Activated CD4-positive, alpha-beta memory T cell treated with anti-CD3 and anti-CD28 coated beads for 36 hours (primary cell): ENCODE measurements at places on chromosomes 3 and 15. TPM values are rescaled to one million over a fixed set of nuclear protein-coding genes. Genes with fewer than 3 reads are reported as not detected.

DNA sequence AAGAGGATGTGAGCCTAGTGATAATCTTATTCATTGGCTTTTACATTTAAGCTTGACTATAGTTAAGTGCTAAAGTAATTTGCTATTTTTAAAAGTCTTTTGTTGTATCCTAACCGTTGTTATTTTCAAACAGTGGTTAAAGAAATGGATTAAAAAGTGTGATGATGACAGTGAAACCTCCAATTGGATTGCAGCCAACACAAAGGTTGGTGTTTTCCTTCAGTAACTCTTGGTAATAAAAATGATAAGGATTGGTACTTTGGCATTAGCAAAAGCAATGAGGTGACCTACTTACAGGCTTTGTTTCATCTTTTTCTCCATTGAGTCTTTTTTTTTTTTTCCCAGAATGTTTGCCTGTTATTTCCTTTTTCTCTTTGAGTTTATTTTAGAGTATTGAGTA, 87.5 kb upstream of the GOLGA6B start:
- no peak overlapping the region for H3K27ac ChIP-seq
- H3K36me3 ChIP-seq: peaks cover 27% of the 10 kb centered on the region
- peaks cover 2% of the 10 kb centered on the region for H3K4me1 ChIP-seq
- no peak overlapping the region for H3K4me3 ChIP-seq
- DNase-seq: no peak

- no peak for DNase-seq
- no peaks in the 10 kb centered on the region for H3K27me3 ChIP-seq
- H3K27ac ChIP-seq: peak overlapping the region; percentile 20
These were observed 17.1 kb downstream of the SLC9A9 start for GRCh38 chr3:143831208-143831607.

- H3K4me3 ChIP-seq: no peak overlapping the region
- H3K27ac ChIP-seq: no peak overlapping the region
- H3K36me3 ChIP-seq: peaks cover 5% of the 10 kb centered on the region
- H3K27me3 ChIP-seq: no peaks in the 10 kb centered on the region
These were observed 410.2 kb upstream of the CFAP20DC start for GRCh38 chr3:59460068-59460467.

DNA sequence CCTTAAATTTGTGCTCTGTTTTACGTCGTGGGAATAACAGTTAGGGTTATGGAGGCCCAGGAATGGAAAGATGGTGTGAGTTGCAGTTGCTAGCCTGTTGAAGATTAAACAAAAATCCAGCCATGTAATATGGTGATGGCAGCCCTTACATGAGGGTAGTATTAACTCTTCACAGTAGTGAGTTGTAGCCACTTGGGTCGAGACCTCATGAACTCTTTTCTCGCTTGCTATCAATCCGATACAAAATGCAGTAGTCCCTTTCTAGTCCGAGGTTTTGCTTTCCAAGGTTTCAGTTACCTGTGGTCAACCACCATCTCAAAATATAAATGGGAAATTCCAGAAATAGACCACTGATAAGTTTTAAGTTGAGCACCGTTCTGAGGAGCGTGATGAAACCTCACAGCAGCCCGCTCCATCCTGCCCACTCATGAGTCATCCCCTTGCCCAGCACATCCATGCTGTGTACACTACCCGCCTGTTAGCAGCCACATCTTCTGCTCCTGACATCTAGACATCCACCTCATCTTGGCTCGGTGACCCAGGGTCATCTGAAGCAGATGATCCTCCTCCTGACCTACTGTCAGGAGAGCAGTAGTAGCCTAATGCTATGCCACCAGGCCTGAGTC, 177.9 kb downstream of the CDIN1 start:
- no peak overlapping the region for H3K4me3 ChIP-seq
- H3K27me3 ChIP-seq: no peaks in the 10 kb centered on the region
- peaks cover 23% of the 10 kb centered on the region for H3K36me3 ChIP-seq
- no peak overlapping the region for H3K27ac ChIP-seq

- no peaks in the 10 kb centered on the region for H3K27me3 ChIP-seq
- H3K36me3 ChIP-seq: peaks cover 5% of the 10 kb centered on the region
- no peak for DNase-seq
- no peak overlapping the region for H3K4me3 ChIP-seq
- H3K4me1 ChIP-seq: no peaks in the 10 kb centered on the region
These were observed 7.3 kb upstream of the CCDC13 start for GRCh38 chr3:42780398-42780797.

GRCh38 chr15:36263666-36264065, 315.8 kb upstream of the CDIN1 start:
- no peak for DNase-seq
- no peaks in the 10 kb centered on the region for H3K4me1 ChIP-seq
- H3K36me3 ChIP-seq: no peaks in the 10 kb centered on the region
- H3K27me3 ChIP-seq: no peaks in the 10 kb centered on the region
- no peak overlapping the region for H3K4me3 ChIP-seq

GRCh38 chr3:99859825-99860224, 42.2 kb downstream of the CMSS1 start:
- peaks cover 22% of the 10 kb centered on the region for H3K4me1 ChIP-seq
- no peak overlapping the region for H3K27ac ChIP-seq
- no peak for DNase-seq

DNA sequence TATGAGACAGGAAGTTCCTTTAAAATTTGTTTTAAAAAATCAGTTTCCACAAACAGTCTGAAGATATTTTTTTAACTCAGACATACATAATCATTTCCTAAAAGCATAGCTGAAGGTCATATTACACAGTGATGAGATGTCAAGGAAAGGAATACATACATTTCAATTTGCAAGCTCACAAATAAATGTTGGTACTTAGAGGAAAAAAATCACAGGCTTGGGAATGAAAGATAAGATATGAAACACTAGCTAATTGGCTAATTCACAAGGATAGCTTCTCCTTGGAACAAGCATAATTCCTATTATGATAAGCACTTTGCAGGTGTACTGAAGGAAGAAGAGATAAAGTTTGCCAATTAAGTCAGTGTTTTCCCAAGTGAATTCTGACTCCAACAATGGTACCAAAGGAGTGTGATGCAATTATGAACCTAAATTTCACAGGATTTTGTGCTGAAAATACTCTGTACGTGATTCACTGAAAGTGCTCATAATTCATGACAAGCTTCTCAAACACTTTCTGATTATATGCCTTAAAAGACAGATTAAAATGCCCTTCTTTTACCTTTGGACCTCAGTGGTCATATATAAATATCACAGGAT, 112.4 kb downstream of the FRMD5 start:
- no peak overlapping the region for H3K4me3 ChIP-seq
- no peaks in the 10 kb centered on the region for H3K36me3 ChIP-seq
- H3K27me3 ChIP-seq: peaks cover 18% of the 10 kb centered on the region
- no peak for DNase-seq
- no peak overlapping the region for H3K27ac ChIP-seq
- no peaks in the 10 kb centered on the region for H3K4me1 ChIP-seq

DNA sequence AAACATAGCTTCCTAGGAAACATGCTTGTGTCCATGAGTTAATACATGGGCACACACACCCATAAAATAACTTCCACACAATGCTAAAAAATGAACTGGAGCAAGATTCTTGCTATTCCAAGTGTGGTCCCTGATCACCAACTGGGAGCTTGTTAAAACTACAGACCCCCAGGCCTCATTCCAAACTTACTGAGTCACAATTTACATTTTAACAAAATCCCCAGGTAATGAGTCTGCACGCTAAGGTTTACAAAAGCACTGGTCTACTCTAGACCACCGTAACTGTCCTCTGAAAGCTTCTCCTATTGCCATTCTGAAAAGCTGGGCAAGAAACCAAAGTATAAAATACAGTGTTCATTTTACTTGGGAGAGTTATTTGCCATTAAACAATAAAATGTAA, 45.4 kb downstream of the IGF2BP2 start:
- no peaks in the 10 kb centered on the region for H3K4me1 ChIP-seq
- H3K27me3 ChIP-seq: peaks cover 13% of the 10 kb centered on the region
- no peak overlapping the region for H3K27ac ChIP-seq
- DNase-seq: no peak
- H3K4me3 ChIP-seq: no peak overlapping the region

- no peak overlapping the region for H3K4me3 ChIP-seq
- no peaks in the 10 kb centered on the region for H3K36me3 ChIP-seq
- DNase-seq: no peak
- peaks cover 1% of the 10 kb centered on the region for H3K27me3 ChIP-seq
These were observed 57.6 kb upstream of the FRMD4B start for GRCh38 chr3:69443457-69443920.

- no peak overlapping the region for H3K4me3 ChIP-seq
- no peaks in the 10 kb centered on the region for H3K36me3 ChIP-seq
- H3K27ac ChIP-seq: no peak overlapping the region
- DNase-seq: no peak
- peaks cover 13% of the 10 kb centered on the region for H3K4me1 ChIP-seq
These were observed 51.3 kb downstream of the CYP11A1 start for GRCh38 chr15:74316141-74316540.

- no peak overlapping the region for H3K27ac ChIP-seq
- no peak for DNase-seq
- no peak overlapping the region for H3K4me3 ChIP-seq
- peaks cover 12% of the 10 kb centered on the region for H3K27me3 ChIP-seq
These were observed 157.2 kb downstream of the DCLK3 start for GRCh38 chr3:36606871-36607765.

DNA sequence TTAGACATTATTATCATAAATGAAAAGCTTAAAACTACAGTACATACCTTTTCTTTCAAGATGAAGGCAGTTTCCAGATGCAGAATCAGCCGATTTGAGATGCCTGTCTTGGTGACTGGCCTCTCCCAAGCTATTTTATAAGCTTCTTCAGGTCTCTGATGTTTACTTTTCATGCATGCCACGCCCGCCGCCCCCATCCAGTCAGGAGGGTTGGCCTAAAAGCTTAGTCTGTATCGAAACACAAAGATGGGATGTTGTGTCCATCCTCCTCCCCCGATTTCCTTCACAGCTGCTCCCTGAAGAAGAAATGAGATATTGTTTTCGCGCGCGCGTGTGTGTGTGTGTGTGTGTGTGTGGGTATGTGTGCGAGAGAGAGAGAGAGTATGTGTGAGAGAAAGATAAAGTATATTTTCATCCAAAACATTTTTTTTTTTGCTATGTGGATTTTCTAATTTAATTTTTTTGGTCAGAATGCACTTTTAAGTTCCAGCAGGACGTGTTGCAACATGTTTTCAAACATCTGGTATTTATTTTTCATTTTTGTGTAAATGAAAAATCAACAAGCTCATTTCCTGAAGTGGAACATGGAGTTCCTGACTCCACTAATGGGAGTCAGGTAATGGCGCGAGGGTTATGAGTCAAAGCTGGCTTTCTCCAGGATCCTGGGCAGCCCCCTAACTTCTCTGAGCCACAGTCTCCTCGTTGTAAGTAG, at the start of gene APOD:
Gene APOD, minus strand, starts transcription at position 110 of the 712 bp plus-strand sequence. CDS start 4,479 bp downstream, outside the sequence.
- DNase-seq: peak; percentile 32
- H3K4me1 ChIP-seq: peaks cover 5% of the 10 kb centered on the region
- no peak within 1 kb of the TSS for H3K4me3 ChIP-seq
- H3K27ac ChIP-seq: no peak within 1 kb of the TSS

DNA sequence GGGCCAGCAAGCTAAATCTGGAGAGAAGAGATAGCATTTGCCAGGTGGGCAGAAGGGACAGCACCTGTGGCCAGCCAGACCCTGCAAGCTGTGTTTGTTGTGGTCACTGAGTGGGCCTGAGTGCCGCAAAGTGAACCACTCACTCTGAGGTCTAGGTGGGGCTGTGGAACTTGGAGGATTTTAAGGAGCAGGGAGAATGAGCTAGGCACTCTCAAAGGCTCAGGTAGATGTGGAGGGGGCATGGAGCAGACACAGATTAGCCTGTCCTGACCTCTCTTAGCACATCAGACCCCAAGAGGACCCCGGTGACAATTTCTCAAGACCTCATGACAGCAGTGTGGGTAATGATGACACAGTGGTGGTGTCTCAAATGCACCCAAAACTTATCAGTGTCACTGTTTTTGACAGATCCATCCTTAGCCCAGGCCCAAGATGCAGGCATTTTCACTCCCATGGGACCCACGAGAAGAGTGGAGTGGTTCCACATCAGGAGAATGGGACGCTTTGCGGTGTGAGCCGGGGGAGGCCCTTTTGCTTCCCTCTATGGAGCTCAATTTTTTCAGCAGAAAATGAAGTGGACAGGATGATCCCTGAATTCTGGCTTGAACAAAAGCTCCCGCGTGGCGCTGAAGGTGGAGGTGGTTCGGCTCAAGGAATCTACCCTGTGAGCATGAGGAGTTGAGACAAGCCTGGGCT, 43.8 kb upstream of the TLE3 start:
- H3K27ac ChIP-seq: peak overlapping the region; percentile 38
- H3K36me3 ChIP-seq: no peaks in the 10 kb centered on the region
- H3K4me3 ChIP-seq: peak overlapping the region; percentile 7
- H3K27me3 ChIP-seq: peaks cover 15% of the 10 kb centered on the region
- H3K4me1 ChIP-seq: peaks cover 34% of the 10 kb centered on the region
- peak; percentile 27 for DNase-seq

DNA sequence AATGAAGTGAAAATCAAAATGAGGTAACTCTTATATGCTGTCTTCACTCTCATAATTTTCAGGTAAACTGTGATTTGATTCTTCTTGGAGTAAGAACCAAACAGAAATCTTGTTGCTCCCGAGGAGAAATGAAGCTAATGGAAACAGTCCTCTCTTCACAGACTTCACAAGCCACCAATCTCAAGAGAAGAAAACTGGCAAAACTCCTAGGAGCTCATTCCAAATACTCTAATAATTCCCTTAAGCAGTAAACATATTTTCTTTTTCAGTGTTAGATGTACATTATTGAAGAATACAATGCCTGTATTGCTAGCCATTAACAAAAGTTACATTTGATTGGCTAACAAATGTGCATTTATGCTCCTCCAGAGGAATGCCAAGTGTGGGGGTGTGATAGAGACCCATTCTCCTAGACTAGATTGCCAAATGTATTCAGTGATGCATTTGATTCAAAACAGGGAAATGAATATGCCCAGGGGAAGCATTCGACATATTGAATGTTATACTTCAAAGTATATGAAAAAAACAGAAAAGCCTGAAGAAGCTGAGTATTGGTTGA, 11.8 kb upstream of the RIOX2 start:
- no peaks in the 10 kb centered on the region for H3K27me3 ChIP-seq
- no peaks in the 10 kb centered on the region for H3K36me3 ChIP-seq
- no peak overlapping the region for H3K4me3 ChIP-seq
- H3K4me1 ChIP-seq: peaks cover 18% of the 10 kb centered on the region

GRCh38 chr15:93420050-93420452, 331.0 kb upstream of the RGMA start:
- H3K4me1 ChIP-seq: no peaks in the 10 kb centered on the region
- no peaks in the 10 kb centered on the region for H3K36me3 ChIP-seq
- peaks cover 2% of the 10 kb centered on the region for H3K27me3 ChIP-seq
- H3K27ac ChIP-seq: no peak overlapping the region
- no peak overlapping the region for H3K4me3 ChIP-seq

- H3K27me3 ChIP-seq: no peaks in the 10 kb centered on the region
- H3K36me3 ChIP-seq: peaks cover 18% of the 10 kb centered on the region
- H3K4me1 ChIP-seq: peaks cover 1% of the 10 kb centered on the region
- no peak for DNase-seq
- no peak overlapping the region for H3K27ac ChIP-seq
These were observed 27.0 kb upstream of the CEMIP start for GRCh38 chr15:80752204-80752603.

The ARMC8 gene
- 39.6 TPM for total RNA-seq

The ZMYND10 gene
- total RNA-seq: 1.00 TPM

The UTS2B gene
- not detected for total RNA-seq

The GTF2A2 gene
- 165 TPM for total RNA-seq

The LMLN gene
- total RNA-seq: 3.6 TPM

The GOLGA6L4 gene
- 1.6 TPM for total RNA-seq

The LRRN1 gene
- 0.17 TPM for total RNA-seq

The ZNF80 gene
- total RNA-seq: 0.33 TPM

The RGMA gene
- 0.21 TPM for total RNA-seq
